ENCODE measurements at places on chromosomes 13 and 19.

DNA sequence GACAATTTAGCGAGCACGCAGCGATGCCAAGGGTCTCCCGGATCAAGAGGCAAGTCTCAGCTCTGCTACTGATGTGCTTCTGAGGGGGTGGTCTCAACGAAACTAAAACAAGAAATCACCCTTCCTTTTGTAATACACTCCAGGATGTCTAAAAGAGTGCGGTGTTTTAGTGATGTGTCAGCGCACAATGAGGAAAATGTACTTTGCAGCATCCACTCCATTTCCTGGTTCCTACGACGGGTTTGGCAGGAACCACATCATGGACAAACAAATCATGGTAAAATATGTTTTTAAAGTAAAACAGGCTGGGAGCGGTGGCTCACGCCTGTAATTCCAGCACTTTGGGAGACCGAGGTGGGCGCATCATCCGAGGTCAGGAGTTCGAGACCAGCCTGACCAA lies 154.0 kb upstream of the TSC22D1 start:
- no peak for DNase-seq

DNA sequence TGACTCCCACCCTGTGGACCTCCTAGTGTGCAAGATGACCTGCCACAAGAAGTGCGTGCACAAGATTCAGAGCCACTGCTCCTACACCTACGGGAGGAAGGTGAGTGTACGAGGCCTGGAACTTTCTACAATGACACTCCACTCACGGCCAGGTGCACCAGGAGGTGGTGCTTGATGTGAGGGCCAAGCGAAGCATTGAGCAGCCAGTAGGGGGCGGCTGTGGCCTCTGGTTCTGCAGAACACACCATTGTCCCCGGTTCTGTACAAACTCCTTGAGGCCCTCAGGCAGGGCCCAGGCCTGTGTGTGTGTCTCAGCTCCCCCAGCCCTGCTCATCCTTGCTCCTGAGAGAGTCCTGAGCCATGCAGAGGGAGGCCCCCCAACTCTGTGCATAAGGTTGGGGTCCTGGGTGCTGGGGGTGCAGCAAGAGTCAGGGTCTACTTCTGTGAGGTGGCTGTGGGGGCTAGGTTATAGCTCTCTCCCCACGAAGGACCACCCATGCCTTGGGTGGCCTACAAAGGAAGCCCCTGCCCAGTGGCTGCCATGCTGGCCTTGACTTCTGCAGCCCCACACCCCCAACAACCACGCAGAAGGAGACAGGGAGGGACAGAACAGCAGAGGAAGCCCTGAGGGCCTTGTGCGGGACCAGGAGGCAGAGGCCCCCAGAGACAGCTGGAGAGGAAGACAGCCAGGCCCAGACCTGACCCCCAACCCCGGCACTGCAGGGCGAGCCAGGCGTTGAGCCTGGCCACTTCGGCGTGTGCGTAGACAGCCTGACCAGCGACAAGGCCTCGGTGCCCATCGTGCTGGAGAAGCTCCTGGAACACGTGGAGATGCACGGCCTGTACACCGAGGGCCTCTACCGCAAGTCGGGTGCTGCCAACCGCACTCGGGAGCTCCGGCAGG lies 9.7 kb upstream of the USE1 start:
- DNase-seq, result peak; percentile 72

DNA sequence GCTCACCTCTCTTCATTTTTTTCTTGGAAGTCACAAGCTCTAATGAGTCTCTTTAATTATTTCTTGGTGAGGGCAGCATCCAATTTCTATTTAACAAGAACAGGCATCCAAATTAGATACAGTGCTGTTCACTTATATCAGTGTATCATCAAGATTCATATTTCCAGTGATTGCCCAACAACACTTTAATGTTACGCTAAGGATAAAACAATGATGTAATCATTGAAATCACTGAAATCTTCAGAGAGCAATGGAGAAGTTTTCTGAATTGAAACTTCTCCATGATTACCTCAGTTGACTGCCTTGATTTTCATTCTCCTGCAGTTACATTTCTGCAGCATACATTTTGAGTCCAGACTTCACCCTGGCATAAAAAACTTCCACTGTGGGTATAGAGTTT lies 17.1 kb upstream of the LRCH1 start:
- DNase-seq, result no peak

- DNase-seq, result no peak
Measured at GRCh38 chr19:281992-282391, 9.2 kb downstream of the PLPP2 start.

DNA sequence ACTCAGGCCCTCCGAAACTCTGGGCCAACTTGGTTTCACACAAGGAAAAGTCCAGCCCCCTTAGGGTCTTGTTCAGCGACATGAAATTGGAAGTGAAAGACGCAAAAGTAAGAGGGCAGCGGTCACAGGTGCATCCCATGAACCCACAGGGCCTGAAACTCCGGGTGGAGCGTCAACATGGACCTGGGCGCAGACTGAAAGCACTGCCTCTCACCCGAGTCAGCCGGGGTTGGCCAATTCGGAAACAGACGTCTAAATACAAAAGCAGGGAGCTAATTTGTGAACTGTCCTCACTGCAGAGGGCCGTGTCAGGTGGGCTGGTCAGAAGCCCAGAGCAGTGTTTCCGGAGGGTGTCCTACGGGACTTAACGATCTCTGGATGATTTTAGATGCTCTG lies 26.7 kb downstream of the ADPRHL1 start:
- no peak for DNase-seq

DNA sequence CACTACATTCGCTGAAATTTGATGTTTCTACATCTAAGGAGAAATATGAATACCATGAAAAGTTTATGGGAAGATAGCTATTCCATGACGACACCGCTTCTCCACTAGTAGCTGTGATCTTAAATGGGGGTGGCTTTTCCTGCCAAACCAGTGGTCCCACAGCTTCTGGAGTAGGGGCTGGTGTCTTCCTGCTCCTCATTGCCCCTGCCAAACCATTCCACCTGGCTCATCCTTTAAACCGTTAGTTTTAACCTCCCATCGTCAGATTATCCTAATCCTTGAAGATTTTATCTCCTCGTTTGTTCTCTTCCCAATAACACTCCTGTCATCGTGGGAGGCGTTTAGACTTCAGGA lies 568 bp upstream of the ZNF230 start:
- DNase-seq, result peak; percentile 8

DNA sequence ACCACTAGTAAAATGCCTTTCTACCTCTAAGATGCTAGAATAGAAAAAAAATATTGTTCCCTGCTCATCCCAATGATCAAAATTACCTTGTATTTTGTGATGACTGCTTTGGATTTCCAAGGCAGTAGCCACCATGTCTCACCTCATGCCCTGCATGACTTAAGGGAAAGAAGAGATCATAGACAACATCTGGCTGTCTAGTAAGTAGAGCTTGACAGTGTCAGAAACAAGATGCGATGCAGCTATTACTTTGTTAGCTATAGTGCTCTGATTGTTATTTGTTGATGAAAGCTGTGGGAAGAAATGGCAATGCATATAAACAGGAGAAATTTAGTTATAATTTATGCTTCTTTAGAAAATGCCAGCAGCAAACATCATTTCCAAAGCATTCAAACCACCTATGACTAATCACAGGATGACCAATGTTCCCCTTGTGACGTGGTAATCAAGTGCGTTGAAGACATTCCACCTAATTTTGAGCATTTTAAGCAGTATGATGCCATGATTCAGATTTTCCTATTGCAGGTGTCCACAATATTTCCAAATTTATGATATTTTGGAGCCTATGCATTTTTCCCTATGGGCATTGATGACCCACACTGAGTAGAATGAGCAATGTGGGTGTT lies 308.3 kb downstream of the KCNRG start:
- no peak for DNase-seq

GRCh38 chr19:55476100-55476775 lies at the start of gene ZNF628:
Gene ZNF628 (plus strand): TSS chr19:55476617. CDS start chr19:55479911, 3,294 bp downstream.
- peak; percentile 99 for DNase-seq

DNA sequence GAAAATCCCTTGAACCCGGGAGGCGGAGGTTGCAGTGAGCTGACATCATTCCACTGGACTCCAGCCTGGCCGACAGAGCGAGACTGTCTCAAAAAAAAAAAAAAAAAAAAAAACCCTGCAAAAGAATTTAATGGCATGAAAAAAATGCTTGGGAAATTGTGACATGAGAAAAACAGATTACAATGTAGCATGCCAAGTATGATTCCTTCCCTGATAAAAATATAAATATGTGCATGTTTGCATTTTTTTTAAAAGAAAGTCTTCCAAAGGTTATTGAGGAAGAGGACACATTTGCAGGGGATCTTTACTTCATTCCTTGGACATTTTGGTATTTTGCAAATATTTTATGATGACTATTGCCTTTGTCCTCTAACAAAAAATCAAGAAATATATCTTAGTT lies 14.5 kb upstream of the ZBTB32 start:
- DNase-seq, result no peak

GRCh38 chr13:113096745-113097305 lies 8.8 kb upstream of the F7 start:
- no peak for DNase-seq

DNA sequence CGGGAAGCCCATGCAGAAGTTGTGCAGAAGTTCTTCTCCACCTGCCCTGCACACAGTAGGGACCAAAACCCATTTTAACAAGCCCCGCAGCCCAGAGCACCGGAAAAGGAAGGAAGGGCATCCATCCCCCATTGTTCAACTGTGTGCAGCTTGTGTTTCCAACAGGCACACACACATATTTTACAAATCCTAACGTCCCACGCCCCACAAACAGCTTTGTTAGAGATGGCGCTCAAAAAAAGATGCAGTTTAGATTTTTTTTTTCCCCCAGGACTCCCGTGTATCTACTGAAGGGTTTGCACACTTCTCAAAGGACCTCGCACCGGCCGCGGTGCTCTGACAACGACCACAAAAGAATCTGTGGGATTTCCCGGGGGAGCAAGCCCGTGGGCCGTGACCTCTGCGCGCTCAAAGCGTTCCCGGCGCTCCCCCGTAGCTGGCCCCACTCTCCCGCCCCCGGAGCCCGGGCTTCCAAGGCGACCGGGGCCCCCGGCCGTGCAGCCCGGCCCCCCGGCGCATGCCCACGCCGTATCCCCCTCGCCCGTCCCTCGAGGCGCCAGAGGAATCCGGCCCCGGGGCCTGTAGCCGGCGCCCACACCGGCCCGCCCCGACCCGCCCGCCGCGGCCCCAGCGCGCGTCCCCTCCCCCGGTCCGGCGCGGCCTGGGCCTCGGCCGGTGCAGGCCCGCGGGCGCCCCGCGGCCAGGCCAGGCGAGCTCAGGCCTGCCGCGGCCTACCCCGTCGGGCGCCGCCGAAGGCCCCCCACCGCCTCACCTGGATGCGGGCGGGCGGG lies 523 bp downstream of the ELAVL1 start:
- no peak for DNase-seq

DNA sequence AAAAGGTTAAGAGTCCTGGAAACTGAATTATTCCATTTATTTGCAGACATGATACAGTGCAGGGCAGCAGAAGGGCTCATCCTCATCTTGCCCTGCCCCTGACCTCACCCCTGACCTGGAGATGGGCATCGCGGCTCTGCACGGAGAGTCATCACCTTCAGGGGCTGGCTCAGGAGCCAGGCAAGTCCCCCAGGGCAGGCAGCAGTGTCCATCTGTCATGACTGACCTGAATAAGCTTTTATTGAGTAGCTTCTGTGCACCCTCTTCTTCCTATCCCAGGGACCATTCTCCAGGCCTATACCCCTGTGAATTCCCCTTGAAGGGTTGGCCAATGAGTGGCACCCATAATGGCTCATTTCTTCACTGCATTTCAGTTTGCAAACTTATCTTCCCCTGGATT lies 484.2 kb downstream of the ZNF536 start:
- no peak for DNase-seq

- no peak for DNase-seq
Measured at GRCh38 chr19:17836530-17836929, 11.3 kb downstream of the JAK3 start.

- DNase-seq, result no peak
Measured at GRCh38 chr13:67408798-67409197, 178.7 kb upstream of the PCDH9 start.

DNA sequence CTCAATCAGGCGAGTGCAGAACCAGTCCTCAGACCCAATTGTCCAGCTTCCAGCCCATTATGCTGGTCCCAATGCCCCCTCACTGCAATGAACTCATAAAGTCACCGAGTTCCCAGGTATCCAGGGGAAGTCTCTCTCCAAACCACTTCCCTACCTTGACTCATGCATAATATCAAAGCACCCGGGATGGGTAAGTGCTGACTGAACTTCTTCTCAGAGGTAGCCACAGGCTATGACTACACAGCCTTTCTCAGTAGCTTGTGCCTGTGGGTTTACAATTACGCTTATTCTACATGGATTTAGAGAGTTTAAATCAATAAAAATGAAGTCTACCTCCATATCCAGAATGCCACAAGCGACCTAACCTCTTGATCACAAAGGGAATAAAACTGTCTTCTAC lies 1.7 kb upstream of the C13orf42 start:
- no peak for DNase-seq

DNA sequence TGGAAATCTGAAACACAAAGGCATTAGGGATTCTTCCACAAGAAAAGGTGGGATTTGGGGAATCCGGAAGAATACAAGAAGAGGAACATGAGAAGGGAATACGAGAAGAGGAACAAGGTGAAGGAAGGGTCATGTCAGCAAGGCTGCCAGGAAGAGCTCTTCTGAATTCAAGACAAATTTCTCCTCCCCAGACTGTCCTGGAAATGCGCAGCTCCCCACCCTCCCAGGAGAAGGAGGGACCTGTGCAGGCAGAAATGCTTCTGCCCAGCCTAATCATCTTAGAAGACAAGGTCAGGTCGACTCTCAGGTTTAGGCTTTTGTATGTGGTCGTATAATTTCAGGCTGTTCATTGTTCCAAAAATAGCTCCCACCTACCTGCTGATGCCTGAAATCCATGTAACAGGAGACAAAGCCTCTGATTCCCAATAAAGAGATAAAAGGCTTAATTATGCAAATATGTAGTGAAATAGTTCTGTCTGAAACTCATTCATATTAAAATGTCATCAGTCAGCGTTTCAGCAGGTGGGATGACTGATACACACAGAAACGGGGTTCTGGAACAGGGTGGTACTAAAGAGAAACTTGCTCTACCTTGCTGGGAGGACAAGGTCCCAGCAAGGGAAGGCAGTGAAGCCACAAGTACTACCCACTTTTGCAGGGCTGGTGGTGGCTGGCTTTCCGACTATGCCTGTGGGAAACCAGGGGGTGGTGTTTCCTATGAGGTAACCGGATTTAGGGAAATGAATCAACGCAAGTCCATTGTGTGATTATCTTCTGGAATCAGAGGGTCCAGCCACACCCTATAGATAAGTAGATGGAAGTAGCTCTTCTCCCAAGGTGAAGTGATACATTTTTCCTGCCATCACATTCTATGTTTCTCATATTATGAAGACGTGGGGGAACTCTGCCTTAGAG lies 76.1 kb downstream of the KL start:
- no peak for DNase-seq

All from A549 (cell line).